ENCODE measurements at places on chromosomes 3 and 15. TPM values are rescaled to one million over a fixed set of nuclear protein-coding genes. Genes with fewer than 3 reads are reported as not detected.

DNA sequence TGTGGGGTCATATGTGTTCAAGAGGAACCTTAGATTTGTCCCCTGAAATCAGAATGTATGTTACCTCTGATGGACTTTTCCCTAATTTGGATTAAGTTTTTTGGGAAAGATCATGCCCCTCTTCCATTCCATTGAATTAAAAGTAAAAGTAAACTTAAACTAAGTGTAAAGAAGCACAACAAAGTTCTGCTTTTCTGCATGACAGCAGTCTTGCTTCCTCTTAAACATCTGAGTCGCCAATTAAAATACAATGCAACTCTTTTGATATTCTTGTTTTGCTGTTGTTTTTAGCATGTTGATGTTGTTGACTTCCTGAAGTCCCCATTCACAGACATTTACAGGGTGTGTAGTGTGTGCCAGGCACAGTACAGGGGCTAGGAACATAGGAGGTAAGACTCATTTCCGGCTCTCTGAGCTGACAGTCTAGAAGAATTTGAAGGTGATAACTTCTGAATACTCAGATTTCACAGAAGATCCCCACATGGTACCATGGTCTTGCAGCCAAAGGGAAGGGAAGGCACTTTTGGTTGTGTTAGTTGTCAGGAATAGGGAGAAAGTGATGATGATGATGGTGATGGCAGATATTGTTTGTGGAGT, 45.0 kb downstream of the USP13 start:
- no peak for DNase-seq

- no peak for DNase-seq
These were observed 768 bp upstream of the PDE12 start for GRCh38 chr3:57555306-57555705.

GRCh38 chr15:40379853-40380252, 2.7 kb upstream of the KNSTRN start:
- DNase-seq, result no peak

DNA sequence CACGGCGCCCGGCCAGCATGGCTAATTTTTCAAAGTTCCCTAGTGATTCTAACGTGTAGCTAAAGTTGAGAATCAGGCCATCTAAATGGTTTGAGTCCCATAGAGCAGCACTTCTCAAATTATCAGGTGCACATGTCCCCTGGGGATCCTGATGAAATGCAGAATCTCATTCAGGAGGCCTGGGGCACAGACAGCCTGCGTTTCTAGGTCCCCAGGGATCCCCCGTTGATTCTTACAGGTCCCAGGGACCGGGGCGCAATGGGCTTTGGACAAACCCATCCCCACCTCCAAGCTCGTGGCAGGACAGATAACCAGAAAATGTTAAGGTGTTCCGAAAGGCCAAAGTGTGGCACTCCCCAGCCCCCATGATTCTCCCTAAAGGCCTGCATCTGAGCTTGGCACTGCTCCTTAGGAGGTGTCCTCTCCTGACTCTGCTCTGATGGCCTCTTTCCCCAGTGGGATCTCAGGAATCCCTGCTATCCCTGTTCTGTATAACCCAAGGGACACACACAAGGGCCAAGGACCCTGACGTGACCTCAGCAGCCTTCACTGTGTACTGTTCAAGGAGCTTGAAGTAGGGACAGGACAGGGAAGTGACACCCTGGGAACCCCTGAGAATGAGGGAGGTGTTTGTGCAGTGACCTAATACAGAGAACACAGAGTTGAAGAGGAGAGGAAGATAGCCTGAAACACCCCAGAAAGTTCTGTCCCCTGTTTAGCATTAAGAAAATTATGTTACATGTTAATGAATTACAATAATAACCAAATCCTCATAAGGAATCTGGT, 8.0 kb downstream of the LRRK1 start:
- DNase-seq, result peak; percentile 15

- DNase-seq, result no peak
These were observed 96.5 kb downstream of the FLNB start for GRCh38 chr3:58104712-58105111.

- DNase-seq, result no peak
These were observed 1.2 kb downstream of the BLOC1S6 start for GRCh38 chr15:45588219-45588875.

DNA sequence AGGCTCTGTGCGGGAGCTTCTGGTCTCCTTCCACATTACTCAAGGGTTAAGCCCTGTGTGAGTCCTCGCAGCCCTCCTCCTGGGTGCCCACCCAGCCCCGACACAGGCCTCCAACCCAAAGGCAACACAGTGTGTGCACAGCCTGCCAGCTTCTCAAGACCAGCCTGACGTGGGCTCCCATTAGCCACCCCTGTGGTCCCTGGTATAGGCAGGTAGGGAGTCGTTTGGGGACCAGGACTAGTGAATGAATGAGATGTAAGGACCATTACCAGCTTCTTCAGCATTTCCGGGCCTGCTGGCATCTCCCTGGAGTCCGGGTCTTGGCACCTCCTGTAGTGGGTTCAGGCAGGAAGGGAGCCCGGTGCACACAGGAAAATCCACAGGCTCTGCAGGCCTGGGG, 20.2 kb upstream of the PLXNA1 start:
- DNase-seq, result no peak

DNA sequence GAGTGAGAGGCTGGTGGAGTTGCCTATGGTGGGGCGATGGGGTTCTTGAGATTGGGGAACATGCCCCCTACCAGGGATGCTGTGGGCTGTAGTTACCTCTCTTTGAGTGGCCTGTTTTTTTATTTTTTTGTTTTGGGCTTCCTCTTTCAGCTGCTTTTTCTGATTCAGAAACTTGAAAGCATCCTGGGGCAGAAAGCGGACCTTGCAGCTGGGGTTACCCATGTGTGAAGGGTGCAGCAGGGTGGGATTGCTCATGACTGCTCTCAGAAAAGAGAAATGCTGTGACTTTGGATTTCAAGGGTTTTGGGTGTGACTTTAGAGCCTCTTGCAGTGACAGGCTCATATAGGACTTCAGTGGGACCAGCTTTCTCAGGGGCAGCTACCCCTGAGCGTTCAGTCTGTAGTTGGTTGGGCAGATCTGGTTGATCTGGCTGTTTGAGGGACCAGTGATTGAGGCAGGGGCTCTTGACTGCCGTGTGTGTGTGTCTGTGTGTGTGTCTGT, 1.8 kb downstream of the LIMD1 start:
- DNase-seq, result peak; percentile 43

GRCh38 chr3:119759962-119760361, 21.9 kb upstream of the NR1I2 start:
- no peak for DNase-seq

DNA sequence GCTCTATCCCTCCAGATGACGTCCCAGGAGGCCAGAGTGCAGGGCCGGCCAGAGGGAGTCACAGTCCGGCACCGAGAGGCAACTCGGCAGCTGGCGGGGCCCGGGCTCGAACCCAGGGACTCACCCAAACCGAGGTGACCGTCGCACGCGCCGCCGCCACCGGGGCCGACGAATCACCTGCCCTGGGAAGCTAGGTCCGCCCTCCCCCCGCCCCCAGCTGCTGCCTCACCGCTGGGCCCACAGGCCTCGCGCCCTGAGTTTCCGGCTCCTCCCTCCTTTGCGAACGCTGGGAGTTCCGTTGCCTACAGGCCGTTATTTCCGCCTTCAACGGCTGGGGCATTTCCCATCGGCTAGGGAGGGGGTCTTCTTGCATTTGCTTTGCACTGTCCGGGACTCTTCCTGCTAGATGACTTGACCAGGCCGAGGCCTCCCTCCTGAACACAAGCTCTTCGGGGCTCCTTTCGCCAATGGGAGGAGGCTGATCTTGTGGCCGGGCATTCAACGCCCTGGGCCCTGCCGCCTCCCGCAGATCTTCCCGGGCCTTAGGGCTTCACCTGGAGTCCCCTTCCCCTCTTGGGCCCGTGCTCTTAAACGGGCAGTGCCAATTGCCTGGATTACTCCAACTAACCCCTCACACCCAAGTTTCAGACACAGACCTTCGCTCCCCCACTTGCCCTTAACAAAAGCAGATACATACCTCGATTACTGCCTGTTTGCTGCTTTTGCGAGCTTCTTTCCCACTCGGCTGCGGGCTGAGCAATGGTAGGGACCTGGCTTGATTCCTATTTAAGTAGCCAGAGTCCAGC, at the start of gene SNUPN:
Gene SNUPN (minus strand): TSS at position 184 of the 806 bp plus-strand sequence. CDS start 4,674 bp downstream, outside the sequence.
- DNase-seq, result peak; percentile 96

- DNase-seq, result no peak
These were observed 5.3 kb upstream of the ZNF445 start for GRCh38 chr3:44482721-44483120.

- DNase-seq, result no peak
These were observed 177.5 kb downstream of the TCF12 start for GRCh38 chr15:57095896-57096295.

ACAA1 gene
- 167 TPM for total RNA-seq

NXPE3 gene
- 2.1 TPM for total RNA-seq

PAQR5 gene
- 36.3 TPM for total RNA-seq

ABHD10 gene
- 27.8 TPM for total RNA-seq

CELSR3 gene
- 2.0 TPM for total RNA-seq

KCNH8 gene
- 0.77 TPM for total RNA-seq

GOLGA6D gene
- not detected for total RNA-seq
